ENCODE measurements at places on chromosomes 16 and 17.

DNA sequence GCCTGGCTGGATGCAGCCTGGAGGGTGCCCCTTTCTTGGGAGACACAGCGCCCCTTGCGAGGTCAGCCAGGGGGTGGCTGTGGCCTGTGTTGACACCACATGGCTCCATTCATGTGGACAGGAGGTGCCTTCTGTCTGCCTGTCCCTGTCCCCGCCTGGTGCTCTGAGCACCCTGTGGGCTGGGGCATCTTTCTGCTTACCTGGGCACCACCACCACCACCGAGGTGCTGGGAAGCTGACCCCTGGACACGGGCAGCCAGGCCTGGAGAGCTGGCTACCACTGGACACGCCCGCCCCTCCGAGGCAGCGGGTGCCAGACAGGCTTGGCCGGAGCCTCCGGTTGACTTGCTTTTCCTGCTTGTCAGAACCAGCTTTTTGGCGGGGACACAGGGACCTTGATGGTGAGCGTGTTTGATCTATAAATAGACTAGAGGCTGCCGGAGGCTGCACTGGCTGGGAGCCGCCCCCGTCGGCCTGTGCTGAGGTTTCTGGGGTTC is 121.3 kb upstream of the GSE1 start:
- DNase-seq, result peak; percentile 67

DNA sequence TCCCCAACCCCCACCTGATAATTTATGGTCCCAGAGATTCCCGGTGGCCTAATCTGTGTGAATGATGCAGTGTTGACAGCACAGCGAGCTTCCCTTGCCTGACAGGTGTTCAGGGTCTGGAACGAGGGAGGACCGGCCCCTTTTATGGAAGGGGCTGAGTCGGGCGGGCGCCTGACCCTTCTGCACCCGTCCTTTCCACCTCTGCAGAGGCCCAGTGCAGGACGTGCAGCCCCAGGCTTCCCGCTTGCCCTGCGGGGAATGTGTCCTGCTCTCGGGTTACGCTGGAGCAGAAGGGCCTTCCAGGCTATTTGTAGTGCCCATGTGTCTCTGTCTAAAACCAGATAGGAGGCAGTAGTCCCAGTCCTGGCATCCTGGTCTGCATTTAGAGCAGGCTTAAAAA is 16.2 kb downstream of the SMTNL2 start:
- no peak for DNase-seq

GRCh38 chr16:10868596-10869469 is 8.2 kb upstream of the CIITA start:
- peak; percentile 70 for DNase-seq

DNA sequence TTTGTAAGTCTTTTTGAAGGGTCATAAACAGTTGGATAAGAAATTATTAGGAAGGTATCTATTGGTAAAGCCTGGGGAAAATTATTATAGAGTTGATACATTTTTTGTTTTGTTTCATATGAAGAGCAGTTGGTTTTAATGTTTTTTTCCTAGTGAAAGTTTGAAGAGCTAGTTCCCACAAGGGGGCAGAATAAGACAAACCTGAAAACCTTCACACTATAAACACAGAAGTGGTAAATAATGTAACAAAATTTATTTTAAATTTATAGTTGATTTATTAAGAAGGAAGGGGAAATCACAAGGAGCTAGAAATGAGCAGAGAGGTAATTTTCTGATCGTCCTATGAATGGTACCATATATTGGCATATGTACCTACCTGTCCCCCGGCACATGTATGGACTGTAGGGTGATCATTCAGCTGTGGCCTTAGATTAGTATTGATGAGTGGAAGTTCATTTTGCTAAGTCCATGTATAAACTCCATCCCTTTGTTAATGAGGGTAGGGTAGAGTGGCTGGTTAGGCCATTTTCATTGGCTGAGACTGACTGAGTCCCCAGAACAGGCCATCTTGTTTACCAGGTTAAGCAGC is 116.3 kb downstream of the TANC2 start:
- DNase-seq, result peak; percentile 16
